ENCODE measurements at places on chromosomes 12 and 14. TPM values are rescaled to one million over a fixed set of nuclear protein-coding genes. Genes with fewer than 3 reads are reported as not detected.

GRCh38 chr14:54342806-54343205 is 54.0 kb upstream of the CDKN3 start:
- no peak for DNase-seq

DNA sequence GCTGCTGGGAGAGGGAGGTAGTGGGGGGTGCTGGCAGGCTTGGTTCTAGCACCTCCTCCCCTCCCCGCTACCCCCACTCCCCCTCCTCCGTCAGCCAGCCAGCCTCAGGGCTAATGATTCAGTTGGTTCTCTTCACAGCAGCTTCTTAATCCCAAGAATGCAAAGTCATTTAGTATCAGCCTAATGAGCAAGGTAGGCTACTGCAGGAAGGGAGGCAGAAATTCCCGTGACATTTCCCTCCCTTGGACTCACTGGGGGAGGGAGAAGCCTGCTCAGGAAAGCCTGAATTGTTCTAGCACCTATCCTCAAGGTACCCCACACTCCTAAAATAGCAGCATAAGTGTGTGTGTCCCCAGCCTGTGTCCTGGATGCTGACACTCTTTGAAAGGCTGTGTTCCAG is 29.8 kb downstream of the ITPK1 start:
- DNase-seq: no peak

DNA sequence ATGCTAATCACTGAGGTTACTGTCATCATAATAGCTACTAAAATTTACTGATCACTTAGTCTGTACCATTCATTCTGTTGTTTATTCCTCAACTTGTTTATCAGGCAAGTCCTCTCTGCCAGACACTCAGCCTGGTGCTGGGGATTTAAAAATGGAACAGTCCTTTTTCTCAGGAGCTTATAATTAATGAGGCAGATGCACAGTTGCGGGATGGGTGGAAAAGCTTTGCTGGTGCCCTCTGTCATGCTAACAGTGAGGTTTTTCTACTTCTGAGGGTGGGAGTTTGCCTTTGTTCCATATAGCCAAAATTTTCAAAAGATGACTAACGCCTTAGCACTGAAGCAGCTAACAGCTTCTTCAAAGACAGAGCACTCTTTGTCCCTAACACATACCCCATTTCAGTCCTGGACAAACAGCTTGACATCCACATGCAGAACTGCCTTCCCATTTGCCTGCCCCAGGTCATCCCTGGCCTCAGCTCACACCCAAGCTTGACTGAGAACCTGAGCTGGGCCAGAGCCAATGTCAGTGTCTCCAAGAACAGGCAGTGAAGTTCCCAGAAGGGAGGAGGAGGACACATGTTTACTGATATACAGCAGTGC is 30.8 kb upstream of the HSPB8 start:
- no peak for DNase-seq

The FERMT2 gene
- total RNA-seq: 60.8 TPM

DNA sequence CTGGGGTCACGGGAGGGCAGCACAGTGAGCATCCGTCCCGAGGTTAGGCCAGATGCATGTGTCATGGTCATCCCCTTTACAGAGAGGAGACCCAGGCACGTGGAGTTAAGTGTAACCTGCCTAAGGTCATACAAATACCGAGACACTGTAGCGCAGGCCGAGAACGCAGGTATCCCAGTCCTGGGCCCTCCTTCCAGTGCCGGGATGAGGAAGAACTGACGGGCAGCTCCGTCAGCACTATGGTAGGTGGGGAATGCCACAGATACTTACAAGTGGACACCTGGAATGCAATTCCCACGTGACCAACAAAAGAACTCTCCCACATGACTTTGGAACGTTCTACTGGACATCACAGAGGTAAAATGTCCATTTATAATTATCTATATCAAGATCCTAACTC is 8.7 kb upstream of the TMEM229B start:
- DNase-seq: no peak

DNA sequence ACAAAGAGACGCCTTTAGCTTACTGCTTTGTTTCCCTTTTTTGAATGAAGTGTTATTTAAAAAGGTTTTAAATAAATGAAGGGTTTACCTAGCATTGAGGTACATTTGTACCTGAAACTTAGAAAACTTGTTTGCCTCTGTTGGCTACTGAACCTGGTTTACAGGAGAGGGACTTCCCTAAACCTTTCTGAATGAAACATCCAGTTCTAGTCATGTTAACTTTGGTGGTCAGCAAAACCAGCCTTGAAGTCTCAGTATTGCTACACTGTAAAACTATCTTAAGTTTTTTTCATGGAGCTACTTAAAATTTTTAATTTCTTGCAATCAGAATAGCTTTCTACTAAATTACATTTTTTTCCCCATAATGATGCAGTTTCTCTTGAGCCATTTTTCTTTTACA is 38.2 kb downstream of the RASSF8 start:
- DNase-seq: no peak

DNA sequence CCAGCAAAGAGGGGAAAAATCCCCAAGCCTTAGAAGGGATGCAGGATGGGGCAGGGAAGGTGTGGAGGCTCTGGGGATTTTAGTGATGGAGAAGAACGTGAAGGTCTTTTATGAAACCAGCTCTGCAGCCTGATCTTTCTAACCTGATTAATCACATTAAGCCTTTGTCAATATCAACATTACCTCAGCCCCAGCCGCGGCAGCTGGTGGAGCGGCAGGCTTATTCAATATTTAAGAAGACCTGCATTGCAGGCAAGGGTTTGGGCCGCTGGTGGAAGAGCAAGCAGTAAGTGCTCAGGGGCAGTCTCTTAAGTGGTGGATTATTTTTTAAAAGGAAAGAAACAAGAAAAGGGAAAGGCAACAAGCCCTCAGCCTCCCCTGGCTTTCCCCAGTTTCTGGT is 16.6 kb downstream of the RPH3A start:
- DNase-seq: no peak

DNA sequence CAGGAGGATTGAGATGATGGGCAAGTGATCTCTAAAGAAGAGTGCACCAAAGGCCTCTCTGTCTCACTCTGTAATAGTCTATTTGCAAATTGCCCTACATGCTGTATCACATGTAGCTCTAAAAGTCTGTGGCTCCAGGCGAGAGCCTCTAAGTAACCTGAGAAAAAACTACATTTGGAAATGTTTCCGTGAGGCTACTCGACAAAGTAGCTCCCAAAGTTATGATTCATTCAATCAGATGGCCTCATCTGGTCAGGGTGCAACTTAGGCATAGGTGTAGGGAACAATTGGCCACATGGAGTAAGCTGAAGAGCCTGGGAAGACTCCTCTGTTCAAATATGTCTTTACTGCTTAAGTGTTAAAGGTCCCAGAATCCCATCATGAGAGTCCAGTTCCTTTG is 155.4 kb upstream of the PLEKHG7 start:
- DNase-seq: no peak

GRCh38 chr12:83784298-83784890 is 1097.7 kb downstream of the TMTC2 start:
- no peak for DNase-seq
